NCI-H1694 treated with DMSO at 0.1 percent for 48 hours (cell line): ENCODE measurements at places on chromosomes 12 and 14.

GRCh38 chr12:132246997-132247717 lies 82.2 kb downstream of the GALNT9 start:
- no peak for DNase-seq

DNA sequence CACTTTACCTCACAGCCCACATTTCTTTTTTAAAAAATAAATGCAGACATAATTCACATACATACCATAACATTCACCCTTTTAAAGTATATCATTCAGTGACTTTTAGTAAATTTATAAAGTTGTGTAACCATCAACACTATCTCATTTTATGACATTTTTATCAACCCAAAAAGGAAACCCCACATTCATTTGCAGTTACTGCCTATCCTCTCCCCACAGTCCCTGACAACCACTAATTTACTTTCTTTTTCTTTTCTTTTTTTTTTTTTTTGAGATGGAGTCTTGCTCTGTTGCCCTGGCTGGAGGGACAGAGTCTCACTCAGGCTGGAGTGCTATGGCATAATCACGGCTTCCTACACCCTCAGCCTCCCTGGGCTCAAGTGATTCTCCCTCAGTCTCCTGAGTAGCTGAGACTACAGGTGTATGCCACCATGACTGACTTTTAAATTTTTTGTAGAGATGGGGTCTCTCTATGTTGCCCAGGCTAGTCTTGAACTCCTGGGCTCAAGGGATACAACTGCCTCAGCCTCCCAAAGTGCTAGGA lies 1.5 kb upstream of the EP400 start:
- DNase-seq: no peak

- no peak for DNase-seq
These were observed 11.2 kb upstream of the ARID2 start for GRCh38 chr12:45718306-45718705.

GRCh38 chr14:29576927-29577326 lies 350.7 kb downstream of the PRKD1 start:
- peak; percentile 30 for DNase-seq

- no peak for DNase-seq
These were observed 16.0 kb downstream of the C14orf132 start for GRCh38 chr14:96055065-96055752.

DNA sequence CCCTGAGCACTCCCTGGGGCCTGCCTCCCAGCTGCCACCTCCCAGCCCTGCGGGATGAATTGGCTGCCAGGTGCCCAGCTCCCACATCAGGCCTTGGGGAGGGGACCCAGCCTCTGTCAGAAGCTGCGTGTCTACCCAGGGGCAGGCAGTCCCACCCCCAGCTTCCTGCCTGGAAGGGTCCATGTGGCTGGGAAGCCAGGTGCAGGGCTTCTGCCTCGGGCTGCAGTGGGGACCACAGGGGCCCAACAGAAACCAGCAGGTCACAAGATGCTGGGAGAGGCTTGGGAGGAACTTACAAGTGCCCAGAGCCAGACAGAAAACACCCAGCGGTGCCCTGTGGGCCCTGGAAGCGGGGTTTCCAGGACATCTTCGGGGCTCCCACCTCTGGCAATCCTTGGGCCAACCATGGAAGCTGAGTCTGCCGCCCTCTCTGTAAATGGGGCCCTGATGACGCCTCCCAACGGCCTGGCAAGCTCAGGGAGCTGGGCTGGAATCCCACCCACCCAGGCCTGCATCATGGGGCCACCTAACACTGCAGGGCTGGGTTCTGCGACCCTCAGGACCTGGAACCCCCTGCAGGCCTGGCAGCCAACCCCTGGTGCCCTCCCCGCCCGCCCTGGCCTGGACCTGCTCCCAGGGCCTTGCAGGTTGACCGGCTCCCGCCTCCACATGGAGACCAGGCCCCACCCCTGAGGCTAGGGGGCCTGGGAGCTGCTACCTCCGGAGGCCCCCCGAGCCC lies 36.6 kb downstream of the CCNK start:
- no peak for DNase-seq

- DNase-seq: no peak
These were observed 27.3 kb upstream of the BBS10 start for GRCh38 chr12:76375470-76375869.

DNA sequence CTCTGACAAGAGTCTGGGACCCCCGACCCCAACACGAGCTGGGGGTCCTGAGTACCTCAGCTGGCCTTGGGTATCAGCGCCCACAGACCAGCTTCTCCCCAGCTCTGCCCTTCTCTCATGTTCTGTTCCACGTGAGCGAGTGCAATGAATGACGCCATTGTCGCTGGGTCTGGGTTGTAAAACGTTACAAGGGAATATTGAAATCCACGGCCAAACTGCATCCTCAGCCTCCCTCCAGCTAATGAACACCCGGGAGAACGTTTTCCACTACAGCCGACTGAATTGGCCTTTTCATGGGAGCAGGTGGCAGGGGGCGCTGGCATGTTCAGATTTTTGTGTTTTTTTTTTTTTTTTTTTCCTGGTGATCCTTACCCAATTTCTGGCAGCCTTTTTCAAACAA lies 34.7 kb downstream of the TBX5 start:
- no peak for DNase-seq

DNA sequence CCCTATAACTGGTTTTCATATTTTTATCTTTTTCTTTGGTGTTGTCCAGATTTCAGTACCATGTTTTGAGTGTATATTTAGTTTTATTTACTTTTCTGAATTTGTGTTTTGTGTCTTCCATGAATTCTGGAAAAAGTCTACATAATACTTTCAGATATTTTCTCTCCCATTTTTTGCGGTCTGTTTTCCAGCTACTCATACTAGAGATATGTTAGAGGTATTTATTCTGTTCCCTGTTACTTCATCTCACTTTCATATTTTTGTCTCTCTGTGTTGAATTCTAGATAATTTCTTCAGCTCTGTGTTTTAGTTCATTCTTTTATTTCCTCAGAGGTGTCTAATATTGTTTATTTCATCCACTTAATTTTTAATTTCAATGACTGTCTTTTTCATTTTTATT lies 74.2 kb downstream of the IFT81 start:
- no peak for DNase-seq

GRCh38 chr14:95467232-95467631 lies 49.2 kb downstream of the SYNE3 start:
- no peak for DNase-seq

DNA sequence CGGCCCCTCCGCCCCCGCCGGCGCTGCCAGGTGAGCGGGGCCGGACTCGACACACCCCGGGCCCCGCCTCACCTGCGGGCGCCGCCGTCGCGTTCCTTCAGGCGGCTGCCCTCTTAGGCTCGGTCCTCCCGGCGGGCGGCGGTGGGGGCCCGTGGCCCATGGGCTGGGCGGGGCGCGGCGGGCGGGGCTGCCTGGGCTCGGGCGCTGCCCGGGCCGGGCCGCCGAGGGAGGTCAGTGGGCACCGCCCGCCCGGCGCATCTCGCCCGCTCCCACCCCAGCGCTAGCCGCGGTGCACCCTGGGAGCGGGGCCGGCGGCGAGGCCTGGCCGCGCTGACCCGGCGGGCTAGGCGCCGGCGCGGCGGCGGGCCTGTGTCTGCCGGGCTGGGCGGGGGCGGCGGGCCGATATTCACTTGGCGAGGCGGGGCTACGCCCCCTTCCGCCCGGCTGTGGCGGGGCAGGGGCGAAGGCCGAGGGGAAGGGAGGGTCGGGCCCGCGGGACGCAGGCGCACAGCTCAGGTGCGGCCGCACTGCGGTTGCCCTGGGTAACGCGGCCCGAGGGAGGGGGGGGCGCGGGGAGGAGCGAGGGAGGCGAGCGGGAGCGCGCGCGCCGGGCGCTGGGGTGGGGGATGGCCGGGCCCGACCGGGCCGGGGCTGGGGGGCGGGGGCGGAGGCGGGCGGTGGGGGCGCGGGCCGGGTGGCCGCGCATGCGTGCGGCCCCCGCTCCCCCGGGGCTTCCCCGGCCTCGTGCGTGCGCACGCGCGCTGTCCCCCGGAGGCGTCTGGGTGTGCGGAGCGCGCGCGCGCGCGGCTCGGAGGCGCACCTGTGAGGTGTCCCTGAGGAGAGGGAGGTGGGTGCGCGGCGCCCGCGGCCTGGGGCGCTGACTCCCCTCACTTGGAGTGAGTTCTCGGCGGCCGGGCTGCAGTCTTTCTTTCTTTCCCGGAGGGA lies at the start of the genes CCDC92 and ZNF664:
Gene CCDC92 (minus strand): TSS at position 375 of the 945 bp plus-strand sequence. CDS start 28,526 bp downstream, outside the sequence.
Gene ZNF664 (plus strand): TSS at position 759 of the 945 bp plus-strand sequence. CDS start 38,930 bp downstream, outside the sequence.
- peak; percentile 81 for DNase-seq

DNA sequence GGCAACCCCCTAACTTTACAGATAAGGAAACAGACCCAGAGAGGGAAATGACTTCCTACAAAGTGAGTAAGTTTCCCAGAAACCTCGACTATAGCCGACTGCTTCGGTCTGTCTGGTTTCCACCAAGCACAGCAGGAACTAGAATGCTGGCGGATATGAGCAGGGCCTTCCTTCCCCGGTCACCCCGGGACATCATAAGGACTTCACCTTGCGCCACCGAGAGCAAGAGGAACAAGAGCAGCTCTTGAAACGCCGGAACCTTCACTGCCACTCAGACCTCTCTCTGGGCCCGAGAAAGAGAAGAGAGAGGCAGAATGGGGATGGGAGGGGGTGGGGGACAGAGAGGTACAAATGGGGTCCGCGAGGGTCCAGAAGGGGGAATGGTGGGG lies 29.4 kb upstream of the GPR68 start:
- no peak for DNase-seq

- no peak for DNase-seq
These were observed 8.8 kb upstream of the GPRC5D start for GRCh38 chr12:12960639-12961209.

DNA sequence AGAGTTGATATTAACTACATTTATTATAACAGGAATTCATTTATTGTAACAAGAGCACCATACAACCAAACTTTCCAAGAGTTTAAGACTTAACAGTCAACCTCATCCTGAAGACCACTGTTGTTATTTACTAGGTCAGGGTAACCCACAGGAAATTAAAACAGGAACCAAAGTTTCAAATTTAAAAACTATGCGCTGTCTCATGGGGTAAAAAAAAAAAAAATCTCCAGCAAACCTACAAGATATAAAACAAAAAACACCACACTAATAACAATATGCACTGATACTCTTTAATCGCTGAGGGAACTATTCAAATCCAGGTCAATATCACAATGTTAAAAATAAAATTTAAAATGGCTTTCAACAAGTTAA lies 44.5 kb downstream of the FOXN3 start:
- DNase-seq: no peak
